Astrocyte (in vitro differentiated cells and primary cell): ENCODE measurements at places on chromosomes 5 and 9.

GRCh38 chr5:110096419-110096818 lies 406.7 kb downstream of the MAN2A1 start:
- DNase-seq, result no peak

DNA sequence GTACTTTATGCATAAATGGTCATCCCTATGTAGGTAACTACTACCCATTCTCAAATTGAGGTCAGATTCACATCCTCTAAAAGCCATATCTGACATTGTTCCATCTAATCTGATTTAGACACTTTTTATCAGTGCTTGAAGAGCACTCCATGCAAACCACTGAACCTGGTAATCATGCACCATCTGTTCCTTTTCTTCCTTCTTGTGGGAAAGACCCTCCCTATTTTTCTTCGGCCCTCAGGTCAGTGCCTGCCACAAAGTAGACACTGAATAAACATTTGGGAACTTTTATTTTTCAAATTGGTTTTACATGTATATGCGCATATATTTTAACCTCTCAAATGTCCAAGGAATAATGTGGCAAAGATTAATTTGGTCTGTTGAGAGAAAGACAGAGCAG lies 26.0 kb upstream of the PDE4D start:
- no peak for DNase-seq

DNA sequence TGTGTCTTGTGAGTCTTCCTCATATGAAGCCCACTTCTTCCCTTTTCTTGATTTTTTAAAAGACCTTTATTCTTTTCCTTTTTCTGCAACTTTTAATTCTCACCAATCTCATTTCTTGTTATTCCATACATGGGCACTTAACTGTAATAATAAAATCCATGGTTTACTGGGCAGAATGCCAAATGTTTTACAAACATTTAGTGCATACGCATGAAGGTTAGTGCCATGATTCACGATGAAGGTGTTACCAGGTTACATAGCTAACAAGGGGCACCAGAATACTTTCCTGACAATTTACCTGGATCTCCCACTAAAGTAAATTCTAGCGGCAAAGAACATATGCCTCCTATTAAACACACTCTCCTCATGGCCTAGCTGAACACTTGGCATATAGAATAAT lies 28.5 kb downstream of the MAN2A1 start:
- no peak for DNase-seq

GRCh38 chr9:90991953-90992352 lies 190.3 kb downstream of the SYK start:
- DNase-seq, result peak; percentile 33

GRCh38 chr5:172870291-172870714 lies 36.3 kb downstream of the ERGIC1 start:
- peak; percentile 98 for DNase-seq

DNA sequence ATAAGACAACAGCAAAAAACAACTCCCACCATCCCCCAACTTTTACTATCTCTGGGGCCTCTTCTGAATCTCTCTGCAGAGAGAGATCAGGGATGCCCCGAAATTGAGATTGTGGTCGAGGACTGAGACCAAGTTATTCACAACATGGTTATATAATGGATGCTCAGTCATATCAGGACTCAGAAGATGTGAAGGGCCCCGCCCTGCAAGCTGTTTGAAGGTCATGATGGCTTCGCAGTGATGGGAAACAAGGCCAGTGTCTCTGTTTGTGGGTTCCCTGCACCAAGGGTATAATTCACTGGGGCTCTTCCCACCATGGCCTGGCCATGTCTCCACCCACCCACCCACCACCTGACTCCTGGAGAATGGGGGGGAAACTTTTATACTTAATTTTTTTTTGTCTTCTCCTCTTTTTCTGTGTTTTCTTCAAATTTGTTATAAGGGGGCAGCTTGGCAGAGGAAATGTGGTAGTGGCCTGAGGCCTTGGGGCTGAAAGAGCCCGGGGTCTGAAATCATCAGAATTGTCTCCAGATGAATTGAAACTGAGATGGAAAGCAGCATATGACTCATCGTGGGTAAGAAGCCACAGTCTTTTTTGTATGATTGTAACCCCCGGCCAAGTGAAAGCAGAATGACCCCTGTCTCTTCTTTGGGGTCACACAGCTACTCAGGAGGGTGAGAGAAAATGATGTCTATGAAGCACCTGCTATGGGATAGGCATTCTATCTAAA lies 15.0 kb upstream of the TEX48 start:
- peak; percentile 58 for DNase-seq
